Mesangial cell (primary cell): ENCODE measurements at places on chromosomes 11 and 22. TPM values are rescaled to one million over a fixed set of nuclear protein-coding genes. Genes with fewer than 3 reads are reported as not detected.

The TUG1 gene
- 31.3 and 49.3 TPM in 2 replicates for total RNA-seq

The SMIM35 gene
- not detected in 2 replicates for total RNA-seq

The OVOL1 gene
- total RNA-seq, result 0.51 TPM in 1 of 2 replicates, not detected in the other

The CDC42EP1 gene
- 138 and 149 TPM in 2 replicates for total RNA-seq

The EFCAB6 gene
- total RNA-seq, result 0.25 and 0.65 TPM in 2 replicates

The NNMT gene
- total RNA-seq, result 719 and 1,669 TPM in 2 replicates
